SK-N-MC (cell line): ENCODE measurements at places on chromosomes 2 and 18.

- no peak for DNase-seq
These were observed 22.4 kb upstream of the FEZ2 start for GRCh38 chr2:36620321-36620720.

DNA sequence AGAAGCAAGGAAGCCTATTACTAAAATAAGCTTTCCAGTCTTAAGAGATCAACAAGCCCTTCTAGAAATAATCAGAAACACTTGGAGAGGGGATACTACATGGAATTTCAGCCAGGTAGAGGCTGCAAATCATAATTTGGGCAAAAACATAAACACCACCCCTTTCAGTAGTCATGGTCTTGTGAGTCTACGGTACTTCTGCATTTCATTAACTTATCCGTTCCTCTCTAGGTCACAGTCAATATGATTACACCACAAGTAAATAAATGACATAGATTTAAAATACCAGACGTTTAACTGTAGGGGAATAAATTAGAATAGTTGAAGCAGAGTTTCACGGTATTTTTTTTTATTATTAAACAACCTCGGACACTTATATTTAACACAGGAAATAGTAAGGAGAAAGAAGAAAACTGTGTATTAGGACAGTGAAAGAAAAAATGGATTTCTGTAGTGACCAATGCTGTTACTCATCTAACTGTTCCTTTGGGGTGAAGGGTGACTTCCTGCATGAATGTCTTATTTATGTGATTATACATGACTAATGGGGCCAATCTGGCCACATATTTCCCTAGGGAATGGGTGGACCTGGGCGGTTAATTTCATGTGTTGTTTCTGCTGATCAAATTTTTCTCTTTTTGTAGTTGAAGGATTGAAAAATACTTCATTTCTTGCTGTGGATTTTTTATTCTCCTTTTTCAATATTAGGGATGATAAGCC lies 456.6 kb upstream of the UBE2E3 start:
- no peak for DNase-seq

- DNase-seq: no peak
These were observed 98.4 kb downstream of the RTTN start for GRCh38 chr18:70107091-70107490.

DNA sequence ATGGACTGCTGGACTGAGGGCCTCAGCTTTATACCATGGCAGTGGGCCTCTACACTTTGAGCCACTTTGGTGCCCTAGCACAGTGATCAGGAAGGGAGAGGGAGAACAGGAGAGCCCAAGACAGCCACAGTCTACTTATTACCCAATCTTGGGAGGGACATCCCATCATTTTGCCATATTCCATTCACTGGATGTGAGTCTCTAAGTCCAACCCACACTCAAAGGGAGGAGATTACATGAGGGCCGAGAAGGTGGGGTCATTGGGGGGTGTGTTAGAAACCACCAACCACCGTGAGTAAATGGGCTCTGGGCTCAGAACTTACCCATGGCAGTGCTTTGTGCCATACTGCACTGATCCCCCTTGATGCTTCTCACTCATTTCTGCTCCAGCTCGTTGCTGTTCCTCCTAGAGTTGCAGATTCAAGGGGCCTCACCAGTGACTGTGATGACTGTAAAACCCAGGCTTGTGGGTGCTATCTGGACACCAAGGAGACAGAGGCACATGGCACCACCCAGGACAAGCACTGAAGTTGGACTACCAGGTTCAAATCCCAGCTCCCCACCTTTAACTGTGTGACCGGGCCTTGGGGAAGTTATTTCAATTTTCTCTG lies 97.6 kb upstream of the RAB6C start:
- DNase-seq: no peak

DNA sequence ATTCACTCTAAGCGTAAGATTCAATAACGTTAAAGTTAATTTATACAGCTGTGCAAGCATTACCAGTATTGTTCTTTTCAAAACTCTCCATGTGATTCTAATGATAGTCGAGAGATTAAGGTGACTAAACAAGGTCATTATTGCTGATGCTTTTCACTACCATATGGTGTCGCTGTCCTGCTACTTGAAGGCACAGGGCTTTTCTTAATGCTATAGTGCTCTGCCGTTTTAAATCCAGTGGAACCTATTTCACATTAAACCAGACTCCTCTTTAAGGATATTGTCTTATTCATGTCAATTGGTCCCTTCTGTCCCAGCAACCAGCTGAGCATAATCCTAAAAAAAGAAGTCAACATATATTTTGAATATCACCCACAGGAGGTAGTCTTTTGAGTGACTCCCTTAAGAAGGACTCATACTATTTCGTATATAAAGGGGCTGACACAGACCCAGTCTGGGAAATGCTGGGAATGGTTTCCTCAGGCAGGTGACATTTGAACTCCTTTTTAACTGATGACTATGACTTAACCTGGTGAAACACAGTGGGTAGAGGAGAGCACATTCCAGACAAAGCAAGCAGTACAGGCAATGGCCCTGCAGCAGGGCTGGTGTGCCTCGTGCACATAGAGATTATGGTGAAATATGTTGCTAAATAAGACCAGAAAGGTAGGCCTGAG lies 53.9 kb upstream of the CYTIP start:
- no peak for DNase-seq

DNA sequence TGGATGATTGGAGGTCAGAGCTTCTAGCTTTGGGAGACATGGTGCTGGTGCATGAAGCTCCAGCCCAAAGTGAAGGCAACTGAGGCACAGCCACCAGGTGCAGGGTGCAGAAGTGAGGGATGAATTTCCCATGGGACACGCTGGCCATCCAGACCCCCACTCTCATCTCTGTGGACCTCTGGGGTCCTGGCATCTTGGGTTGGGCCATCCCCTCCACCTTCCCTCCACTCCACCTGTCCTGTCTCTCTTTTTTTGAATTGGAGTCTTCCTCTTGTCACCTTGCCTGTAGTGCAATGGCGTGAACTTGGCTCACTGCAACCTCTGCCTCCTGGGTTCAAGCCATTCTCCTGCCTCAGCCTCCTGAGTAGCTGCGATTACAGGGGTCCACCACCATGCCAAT lies 3.4 kb downstream of the NGEF start:
- DNase-seq: no peak
